Right renal cortex interstitium (tissue), 3 donors: ENCODE measurements at places on chromosomes 13 and 19.

GRCh38 chr13:99258946-99259345 is 767 bp upstream of the GPR18 start:
- no peak for DNase-seq

GRCh38 chr13:94162289-94162688 is 317.2 kb downstream of the DCT start:
- no peak for DNase-seq

DNA sequence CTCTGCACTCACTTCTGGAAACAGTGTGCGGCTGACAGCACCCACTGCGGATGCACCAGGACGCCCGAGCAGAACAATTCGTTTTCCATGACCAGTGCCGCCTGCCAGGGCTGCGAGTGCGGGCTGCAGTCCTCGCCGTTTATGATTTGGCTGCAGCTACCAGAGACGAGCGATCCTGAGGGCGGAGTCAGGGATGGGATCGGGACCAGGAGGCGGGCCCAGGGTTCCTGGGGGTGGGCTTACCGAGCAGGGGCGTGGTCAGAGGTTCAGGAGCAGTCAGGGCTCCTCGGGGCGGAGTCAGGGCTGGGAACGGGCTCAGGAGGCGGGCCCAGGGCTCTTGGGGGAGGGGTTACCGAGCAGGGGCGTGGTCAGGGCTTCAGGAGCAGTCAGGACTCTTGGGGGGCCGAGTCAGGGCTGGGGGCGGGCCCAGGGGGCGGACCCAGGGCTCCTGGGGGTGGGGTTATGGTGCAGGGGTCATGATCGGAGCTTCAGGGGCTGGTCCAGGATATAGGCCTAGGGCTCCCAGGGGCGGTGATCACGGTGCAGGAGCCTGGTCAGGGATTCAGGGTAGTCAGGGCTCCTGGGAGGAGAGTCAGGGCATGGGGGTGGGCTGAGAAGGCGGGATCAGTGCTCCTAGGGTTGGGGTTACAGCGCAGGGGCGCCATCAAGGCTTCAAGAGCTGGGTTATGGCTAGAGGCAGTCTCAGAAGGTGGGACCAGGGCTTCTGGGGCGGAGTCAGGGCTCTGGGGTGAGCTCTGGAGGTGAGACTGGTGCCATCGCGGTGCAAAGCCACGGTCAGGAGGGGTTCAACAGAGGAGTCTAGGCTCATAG is 1.7 kb downstream of the KLK4 start:
- DNase-seq, result no peak

GRCh38 chr13:44908266-44908665 is 81.0 kb downstream of the NUFIP1 start:
- no peak for DNase-seq

DNA sequence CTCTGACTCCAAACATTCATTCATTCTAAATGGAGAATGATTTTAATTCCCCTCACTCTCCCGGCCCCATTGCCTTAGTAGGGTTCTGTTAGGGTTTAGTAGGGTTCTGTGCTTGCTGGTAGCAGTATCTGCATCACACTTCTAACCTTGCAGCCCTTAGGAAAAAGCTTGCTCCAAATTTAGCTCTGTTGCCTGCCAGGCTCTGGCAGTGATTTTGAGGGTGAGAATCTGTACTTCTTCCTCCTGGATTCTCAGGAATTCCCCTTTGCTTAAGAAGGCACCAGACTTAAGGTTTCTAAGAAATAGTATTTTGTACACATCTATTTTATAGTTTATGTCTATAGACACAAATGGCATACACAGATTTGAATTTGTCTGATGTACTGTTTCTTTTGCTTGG is 14.7 kb downstream of the B3GLCT start:
- no peak for DNase-seq

DNA sequence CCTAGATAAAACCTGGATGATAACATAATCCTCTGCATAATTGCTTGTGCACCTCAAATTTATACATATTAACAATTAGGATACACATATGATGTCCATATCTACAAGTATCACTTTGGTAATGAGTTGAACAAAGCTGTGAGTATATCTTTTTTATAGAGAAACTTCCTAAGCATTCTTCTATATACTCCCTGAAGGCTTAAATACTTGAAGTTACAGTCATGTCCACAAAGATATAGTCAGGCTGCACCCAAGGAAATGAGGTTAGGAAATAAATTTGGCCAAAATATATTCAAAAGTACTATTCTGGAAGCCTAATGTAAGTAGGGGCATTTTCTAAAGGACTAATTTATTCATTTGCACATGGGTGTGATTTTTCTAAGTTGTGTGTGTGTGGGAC is 761.5 kb downstream of the PCDH9 start:
- no peak for DNase-seq

- DNase-seq, result no peak
Measured at GRCh38 chr19:48292798-48293197, 22.9 kb downstream of the ZNF114 start.

GRCh38 chr13:29050719-29051118 is 230.6 kb downstream of the MTUS2 start:
- no peak for DNase-seq

- DNase-seq, result no peak
Measured at GRCh38 chr19:40523322-40524047, 53.2 kb upstream of the SHKBP1 start.

DNA sequence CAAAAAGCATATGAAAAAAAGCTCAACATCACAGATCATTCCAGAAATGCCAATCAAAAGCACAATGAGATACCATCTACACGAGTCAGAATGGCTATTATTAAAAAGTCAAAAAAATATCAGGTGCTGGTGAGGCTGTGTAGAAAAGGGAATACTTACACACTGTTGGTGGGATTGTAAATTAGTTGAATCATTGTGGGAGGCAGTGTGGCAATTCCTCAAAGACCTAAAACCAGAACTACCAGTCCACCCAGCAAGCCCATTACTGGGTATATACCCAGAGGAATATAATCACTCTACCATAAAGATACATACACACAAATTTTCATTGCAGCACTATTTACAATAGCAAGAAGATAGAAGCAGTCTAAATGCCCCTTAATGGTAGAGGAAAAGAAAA is 529.9 kb downstream of the SLITRK1 start:
- no peak for DNase-seq

GRCh38 chr13:39144941-39145533 is 106.8 kb downstream of the NHLRC3 start:
- peak; percentile 37 for DNase-seq

GRCh38 chr13:110866491-110867170 is 48.2 kb downstream of the ANKRD10 start:
- DNase-seq, result no peak

DNA sequence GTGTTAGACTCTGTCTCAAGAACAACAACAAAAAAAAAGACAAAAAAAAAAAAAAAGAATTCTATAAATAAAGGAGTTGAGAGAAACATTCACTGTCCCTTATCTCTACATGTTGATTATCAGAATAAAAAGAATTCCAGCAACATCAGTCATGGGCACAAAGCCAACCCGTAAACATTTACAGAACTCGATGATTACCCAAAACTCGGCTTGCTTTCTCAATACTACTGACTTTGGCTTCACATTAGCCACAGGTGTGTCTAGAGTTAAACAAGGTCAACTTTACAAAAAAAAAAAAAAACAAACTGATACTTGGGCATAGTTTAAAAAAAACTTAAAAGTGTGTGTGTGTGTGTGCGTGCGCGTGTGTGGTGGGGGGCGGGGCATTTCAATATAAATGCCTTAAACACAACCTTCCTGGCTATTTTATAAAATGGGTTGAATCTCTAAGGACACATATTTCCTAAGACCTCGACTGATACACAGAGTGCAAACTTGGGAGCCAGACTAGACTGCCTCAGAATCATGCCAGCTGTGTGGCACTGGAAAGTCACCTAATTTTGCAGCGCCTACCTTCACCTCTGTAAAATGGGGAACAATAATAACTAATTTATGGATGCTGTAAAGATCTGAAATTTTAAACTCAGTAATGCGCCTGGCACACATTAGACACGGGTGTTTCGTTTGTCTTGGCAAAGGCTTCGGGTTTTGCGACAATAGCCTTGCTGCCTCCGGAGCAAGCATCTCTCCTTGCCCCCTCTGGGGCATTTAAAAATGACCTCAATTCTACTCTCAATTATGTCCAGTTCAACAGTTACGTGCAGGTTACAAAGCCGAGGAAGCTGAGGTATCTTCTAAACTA is 922 bp downstream of the EBPL start:
- no peak for DNase-seq

- DNase-seq, result no peak
Measured at GRCh38 chr13:30400376-30400775, 21.9 kb upstream of the UBE2L5 start.

GRCh38 chr19:48090281-48090802 is 20.3 kb downstream of the PLA2G4C start:
- no peak for DNase-seq
